ENCODE measurements at places on chromosomes 12 and 14. TPM values are rescaled to one million over a fixed set of nuclear protein-coding genes. Genes with fewer than 3 reads are reported as not detected.

GRCh38 chr12:113091506-113091905, 35.0 kb downstream of the DTX1 start:
- H3K27me3 ChIP-seq, result peaks cover 17% of the 10 kb centered on the region
- no peak overlapping the region for H3K4me3 ChIP-seq
- no peaks in the 10 kb centered on the region for H3K4me1 ChIP-seq
- H3K36me3 ChIP-seq, result no peaks in the 10 kb centered on the region
- H3K27ac ChIP-seq, result no peak overlapping the region
- DNase-seq, result no peak

GRCh38 chr12:48601013-48601756, 31.3 kb upstream of the LALBA start:
- peaks cover 21% of the 10 kb centered on the region for H3K27me3 ChIP-seq
- H3K4me3 ChIP-seq, result no peak overlapping the region
- no peak overlapping the region for H3K27ac ChIP-seq
- H3K4me1 ChIP-seq, result no peaks in the 10 kb centered on the region

GRCh38 chr12:51813931-51814310, 34.6 kb downstream of the FIGNL2 start:
- no peak overlapping the region for H3K27ac ChIP-seq
- no peak overlapping the region for H3K4me3 ChIP-seq
- no peak for DNase-seq
- peaks cover 43% of the 10 kb centered on the region for H3K27me3 ChIP-seq

DNA sequence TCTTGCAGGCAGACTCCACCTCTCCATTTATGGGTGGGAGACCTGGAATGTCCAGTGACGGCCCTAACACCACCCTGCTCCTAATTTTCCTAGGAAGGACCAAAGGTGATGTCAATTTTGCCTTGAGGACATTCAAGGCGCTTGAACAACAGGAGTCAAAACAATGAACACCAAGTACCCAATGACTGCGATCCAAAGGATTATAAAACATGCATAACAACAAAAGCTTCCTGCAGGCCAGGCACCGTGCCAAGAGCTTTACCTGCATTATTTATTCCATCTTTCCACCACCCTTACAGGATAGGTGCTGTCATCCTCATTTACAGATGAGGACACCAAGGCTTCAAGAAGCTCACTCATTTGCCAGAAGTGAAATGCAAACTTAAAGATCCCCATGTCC, 15.2 kb upstream of the FOXN3 start:
- H3K27ac ChIP-seq, result peak overlapping the region; percentile 35
- H3K27me3 ChIP-seq, result no peaks in the 10 kb centered on the region
- no peak overlapping the region for H3K4me3 ChIP-seq
- peaks cover 7% of the 10 kb centered on the region for H3K36me3 ChIP-seq
- peak; percentile 42 for DNase-seq

GRCh38 chr14:90987140-90987539, 73.3 kb downstream of the RPS6KA5 start:
- DNase-seq, result no peak
- no peaks in the 10 kb centered on the region for H3K4me1 ChIP-seq
- H3K27ac ChIP-seq, result no peak overlapping the region
- no peak overlapping the region for H3K4me3 ChIP-seq
- H3K36me3 ChIP-seq, result no peaks in the 10 kb centered on the region

DNA sequence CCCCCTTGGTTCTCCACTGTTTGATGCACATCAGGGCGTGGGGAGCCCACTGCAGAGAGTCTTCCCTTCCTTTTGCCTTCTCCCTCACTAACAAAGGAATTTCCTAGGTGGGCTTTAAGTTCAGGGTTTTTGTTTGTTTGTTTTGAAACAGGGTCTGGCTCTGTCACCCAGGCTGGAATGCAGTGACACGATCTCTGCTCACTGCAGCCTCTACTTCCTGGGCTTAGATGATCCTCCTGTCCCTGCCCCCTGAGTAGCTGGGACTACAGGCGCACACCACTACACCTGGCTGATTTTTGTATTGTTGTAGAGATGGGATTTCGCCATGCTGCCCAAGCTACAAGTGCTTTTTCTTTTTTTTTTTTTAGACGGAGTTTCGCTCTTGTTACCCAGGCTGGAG, 33.8 kb downstream of the EP400 start:
- H3K4me3 ChIP-seq, result no peak overlapping the region
- no peak for DNase-seq
- no peaks in the 10 kb centered on the region for H3K27me3 ChIP-seq

DNA sequence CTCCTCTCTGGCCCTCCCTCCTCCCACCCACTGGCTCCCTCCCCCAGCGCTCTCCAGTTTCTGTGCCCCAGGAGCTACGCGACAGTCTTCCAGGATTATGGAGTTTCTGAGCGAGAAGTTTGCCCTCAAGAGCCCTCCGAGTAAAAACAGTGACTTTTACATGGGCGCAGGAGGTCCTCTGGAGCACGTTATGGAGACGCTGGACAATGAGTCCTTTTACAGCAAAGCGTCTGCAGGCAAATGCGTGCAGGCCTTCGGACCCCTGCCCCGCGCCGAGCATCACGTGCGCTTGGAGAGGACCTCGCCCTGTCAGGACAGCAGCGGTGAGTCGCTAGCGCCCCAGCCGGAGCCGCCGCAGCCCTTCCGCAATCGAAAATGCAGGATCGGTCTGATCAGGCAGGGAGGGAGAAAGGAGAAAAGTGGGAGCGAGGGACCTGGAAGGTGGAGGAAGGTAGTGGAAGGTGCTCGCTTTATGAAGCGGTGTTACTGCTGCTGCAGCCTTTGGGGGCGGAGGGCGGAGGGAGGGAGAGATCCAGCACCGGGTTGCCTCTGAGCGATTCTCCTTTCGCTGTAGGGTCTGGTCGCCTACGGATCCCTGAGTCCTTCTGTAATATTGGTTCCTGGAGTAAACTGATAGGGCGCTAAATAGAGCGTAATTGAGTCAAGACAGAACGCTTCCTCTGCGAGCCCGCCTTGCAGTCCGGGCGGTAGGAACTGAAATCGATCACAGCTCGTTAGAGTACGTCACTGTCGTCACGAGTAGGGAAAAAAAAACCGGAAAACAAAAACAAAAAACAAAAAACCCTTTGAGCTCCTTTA, at the start of gene ALX1:
ALX1 (plus strand) TSS at position 56 of the 819 bp plus-strand sequence; CDS start at position 98, 42 bp downstream.
- no peaks in the 10 kb centered on the region for H3K4me1 ChIP-seq
- H3K36me3 ChIP-seq, result no peaks in the 10 kb centered on the region
- H3K4me3 ChIP-seq, result no peak within 1 kb of the TSS

- H3K36me3 ChIP-seq, result no peaks in the 10 kb centered on the region
- peaks cover 21% of the 10 kb centered on the region for H3K27me3 ChIP-seq
- no peaks in the 10 kb centered on the region for H3K4me1 ChIP-seq
- H3K27ac ChIP-seq, result no peak overlapping the region
Measured at GRCh38 chr12:57614178-57614947, 3.1 kb downstream of the ARHGEF25 start.

DNA sequence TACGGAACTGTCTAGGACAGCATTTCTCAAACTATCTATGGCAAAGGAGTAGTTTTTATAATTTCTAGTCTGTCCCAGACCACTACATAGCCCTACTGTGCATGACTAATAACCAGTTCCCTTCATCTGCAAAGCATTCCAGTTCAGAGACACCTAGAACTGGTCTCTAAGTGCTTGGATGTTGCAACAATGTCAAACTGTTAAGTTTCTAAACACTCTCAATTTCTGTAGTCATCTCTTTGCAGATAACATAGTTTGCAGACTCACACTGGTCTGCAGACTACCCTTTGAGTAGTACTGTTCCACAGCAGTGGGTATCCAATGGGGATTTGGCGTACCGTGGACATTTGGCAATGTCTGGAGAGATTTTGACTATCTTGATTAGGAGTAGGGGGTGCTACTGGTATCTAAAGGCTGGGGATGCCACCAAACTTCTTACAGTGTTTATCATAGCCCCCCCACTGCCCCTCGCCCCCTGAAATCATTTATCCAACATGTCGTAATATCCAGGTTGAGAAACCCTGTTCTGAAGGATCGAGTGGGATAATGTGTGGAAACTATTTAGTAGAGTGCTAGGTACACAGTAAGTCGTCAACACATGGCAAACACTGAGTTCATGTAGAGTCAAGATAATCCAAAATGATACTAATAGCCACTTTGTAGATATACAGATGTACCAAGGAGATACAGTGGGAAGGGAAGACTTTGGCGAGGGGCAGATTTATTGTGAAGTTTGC, 1.7 kb downstream of the C12orf76 start:
- no peaks in the 10 kb centered on the region for H3K27me3 ChIP-seq
- peaks cover 26% of the 10 kb centered on the region for H3K4me1 ChIP-seq
- no peak for DNase-seq
- H3K4me3 ChIP-seq, result peak overlapping the region; percentile 98

RAD9B gene
- total RNA-seq, result 1.0 TPM

KERA gene
- total RNA-seq, result not detected

ANKLE2 gene
- 111 TPM for total RNA-seq

GSC gene
- not detected for total RNA-seq
